Jurkat, Clone E6-1 (cell line): ENCODE measurements at places on chromosomes 2 and 18.

GRCh38 chr2:24365826-24366225 lies 5.5 kb upstream of the ITSN2 start:
- no peak for DNase-seq

DNA sequence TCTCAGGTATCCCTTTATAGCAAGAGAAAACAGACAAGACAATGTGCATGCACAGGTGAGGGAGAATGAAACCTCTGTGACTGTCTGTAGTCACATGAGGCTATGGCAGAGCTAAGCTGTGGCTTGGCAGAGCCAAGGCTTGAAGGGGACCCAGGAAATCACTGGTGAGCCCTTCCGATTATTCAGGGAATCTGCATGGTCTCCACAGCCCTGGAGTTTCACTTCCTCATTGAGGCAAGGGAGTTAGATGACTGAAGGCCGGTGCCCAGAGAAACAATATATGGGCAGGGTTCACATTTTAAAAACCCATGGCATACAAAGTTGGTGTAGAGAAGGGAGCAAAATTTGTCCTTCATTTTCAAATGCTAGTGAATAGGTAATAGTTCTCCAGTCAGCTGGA lies 144.4 kb upstream of the REV1 start:
- DNase-seq: no peak

DNA sequence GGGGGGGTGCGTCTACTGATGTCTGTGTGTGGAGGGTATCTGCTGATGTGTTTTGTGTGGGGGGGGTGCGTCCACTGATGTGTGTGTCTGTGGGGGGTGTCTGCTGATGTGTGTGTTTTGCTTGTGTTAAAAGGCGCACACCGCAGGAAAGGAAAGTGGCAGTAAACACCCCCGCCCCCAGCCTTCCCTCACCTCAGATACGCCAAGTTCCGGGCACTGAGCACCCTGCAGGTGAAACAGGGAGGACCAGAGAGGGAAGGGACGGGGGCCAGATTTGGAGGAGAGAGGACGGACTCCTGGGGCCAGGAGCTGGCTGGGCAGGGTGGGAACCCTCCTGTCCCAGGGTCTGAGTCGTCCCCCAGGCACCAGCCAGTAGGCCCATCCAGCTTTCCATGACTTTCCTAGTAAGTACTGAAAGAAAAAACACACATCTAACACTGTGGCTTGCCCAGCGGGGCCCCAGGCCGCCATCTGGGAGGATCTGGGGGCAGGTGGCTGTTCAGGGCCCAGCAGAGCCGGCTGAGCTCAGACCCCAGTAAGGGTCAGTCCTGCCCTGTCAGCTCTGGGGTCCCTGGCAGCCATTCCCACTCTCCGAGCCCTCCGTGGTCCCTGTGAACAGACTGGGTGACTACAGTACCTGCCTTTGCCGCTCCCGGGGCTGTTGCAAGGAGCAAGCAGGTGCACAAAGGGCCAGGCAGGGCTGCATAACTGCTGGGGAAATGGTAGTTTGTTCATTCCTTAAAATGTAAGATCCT lies 126.9 kb downstream of the NFATC1 start:
- peak; percentile 69 for DNase-seq

DNA sequence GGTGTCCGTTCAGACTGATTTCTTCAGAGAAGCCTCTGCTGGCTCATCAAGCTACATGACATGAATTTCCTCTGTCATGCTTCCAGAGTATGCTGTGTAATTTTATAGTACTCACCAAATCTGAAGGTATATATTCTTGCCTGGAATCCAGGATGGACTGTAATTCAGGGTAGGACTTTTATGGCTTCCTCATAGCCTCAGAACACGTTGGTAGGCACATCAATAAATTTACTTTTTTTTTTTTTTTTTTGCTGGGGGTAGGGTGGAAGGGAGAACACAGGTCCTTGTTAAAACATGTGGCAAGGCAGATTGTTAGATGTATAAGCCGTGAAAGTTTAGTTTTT lies 34.4 kb downstream of the MTA3 start:
- DNase-seq: no peak

DNA sequence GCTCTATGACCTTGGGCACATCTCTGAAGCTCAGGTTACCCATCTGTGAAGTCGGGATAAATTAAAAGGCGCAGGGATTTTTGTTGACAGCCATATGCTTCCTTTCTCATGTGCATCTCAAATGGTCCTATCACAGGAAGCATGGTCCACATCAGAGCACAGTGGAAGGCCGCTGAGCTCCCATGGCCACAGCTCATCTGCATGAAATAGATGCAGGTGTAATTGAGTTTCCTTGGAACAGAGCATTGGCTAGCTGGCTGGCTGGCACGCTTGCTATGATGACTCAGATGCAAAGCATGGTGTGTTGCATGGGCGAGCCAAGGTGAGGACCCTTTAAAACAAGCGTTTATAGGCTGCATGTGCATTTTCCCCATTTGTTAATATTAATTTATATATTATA lies 79.3 kb downstream of the TXNL1 start:
- DNase-seq: no peak

GRCh38 chr2:9199716-9200632 lies 6.6 kb upstream of the ASAP2 start:
- DNase-seq: no peak

DNA sequence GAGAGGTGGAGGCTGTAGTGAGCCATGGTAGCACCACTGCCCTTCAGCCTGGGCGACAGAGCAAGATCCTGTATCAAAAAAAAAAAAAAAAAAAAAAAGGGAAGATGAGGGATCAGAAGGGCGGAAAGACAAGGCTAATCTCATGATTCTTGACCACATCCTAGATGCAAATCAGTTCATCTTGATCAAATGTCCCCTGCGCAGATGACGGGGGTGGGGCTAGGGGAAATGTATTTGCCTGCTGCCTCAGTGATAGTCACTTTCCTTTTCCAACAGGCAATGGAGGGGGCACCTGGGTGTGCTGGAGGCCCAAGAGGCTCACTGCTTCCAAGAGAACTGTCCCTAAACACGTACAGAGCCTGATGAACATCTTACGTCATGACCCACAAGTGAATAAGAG lies 3.7 kb upstream of the EMILIN2 start:
- DNase-seq: no peak

DNA sequence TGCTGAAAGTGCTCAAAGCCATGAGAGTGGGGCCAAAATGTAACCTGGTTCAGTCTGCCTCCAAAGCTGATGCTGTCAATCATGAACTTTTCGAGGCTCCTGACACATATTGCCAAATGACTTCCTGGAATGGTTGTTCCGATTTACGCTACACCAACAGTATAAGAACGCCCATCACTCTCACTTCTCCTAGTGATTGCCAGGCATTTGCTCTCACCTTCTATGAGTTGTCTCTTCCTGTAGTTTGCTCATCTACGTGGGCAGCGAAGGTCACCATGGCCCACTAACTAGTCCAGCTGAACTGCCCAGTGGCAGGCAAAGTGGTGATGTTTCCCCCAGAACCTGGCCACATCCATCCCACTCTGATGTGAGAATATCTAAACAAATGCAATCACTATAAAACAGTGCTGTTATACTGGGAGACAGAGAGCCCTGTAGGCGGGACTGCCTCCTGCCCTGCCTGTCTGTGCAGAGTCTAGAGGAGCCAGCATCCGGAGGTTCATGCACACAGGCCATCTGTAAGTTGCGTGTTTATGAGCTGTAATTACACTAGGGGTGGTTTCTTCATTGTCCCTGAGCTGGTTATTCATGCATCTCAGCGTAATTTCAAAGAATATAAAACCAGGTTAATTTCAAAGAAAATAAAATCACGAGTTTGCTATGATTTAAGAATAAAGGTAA lies 8.8 kb upstream of the CABLES1 start:
- DNase-seq: no peak

DNA sequence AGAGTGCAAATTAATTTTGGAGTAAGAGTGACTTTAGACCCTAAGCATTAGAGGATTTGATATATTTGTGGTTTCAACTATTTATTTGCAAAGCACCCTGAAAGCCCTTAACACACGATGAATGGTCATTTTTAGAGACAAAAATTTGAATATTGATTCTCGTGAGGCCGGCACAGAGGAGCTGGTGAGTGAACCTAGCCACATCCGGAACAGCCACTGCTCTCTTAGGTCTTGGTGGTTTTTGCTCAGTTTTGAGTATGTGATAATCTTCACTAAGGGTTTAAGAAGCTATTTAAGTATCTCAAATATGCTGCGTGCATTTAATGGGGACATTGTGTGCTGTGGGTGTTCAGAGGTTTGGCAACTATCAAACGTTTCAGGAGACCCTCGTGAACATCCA lies 204.8 kb downstream of the TSN start:
- DNase-seq: no peak

GRCh38 chr18:51821610-51822009 lies 518.4 kb upstream of the DCC start:
- DNase-seq: no peak
